ENCODE measurements at places on chromosomes 3 and 15. TPM values are rescaled to one million over a fixed set of nuclear protein-coding genes. Genes with fewer than 3 reads are reported as not detected.

The GRAMD2A gene
- total RNA-seq, result 6.0 TPM

The ERICH6 gene
- not detected for total RNA-seq

GRCh38 chr15:29066310-29066709 is 180.5 kb downstream of the APBA2 start:
- H3K36me3 ChIP-seq, result peaks cover 5% of the 10 kb centered on the region
- H3K4me3 ChIP-seq, result no peak overlapping the region
- H3K4me1 ChIP-seq, result peaks cover 33% of the 10 kb centered on the region
- no peak overlapping the region for H3K27ac ChIP-seq
- H3K27me3 ChIP-seq, result no peaks in the 10 kb centered on the region

- H3K4me1 ChIP-seq, result peaks cover 4% of the 10 kb centered on the region
- no peak overlapping the region for H3K27ac ChIP-seq
- no peak for DNase-seq
- peaks cover 3% of the 10 kb centered on the region for H3K27me3 ChIP-seq
- H3K4me3 ChIP-seq, result no peak overlapping the region
Observed at GRCh38 chr3:187782006-187782405, 36.7 kb upstream of the BCL6 start.

DNA sequence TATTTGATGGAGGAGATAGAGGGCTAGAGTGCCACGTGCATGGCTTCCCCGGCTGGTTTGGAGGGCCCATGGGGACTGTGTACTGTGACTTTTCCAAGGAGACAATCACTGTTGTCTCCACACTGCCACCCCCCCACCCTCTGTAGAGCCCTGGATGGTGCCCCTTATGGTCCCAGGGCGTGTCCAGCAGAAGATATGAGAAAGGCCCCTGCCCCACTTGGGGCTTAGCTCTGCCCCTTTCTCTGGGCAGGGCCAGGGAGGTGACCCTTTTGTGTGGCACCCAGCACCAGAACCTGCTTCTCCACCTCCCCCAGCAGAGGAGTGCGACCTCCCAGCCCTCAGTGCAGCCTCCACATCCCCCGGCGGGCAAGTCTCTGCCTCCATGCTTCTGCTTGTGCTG is 32.1 kb downstream of the SPSB4 start:
- peak overlapping the region; percentile 61 for H3K27ac ChIP-seq
- H3K27me3 ChIP-seq, result no peaks in the 10 kb centered on the region
- DNase-seq, result no peak
- no peaks in the 10 kb centered on the region for H3K36me3 ChIP-seq
- no peak overlapping the region for H3K4me3 ChIP-seq
- H3K4me1 ChIP-seq, result peaks cover 66% of the 10 kb centered on the region

- no peak overlapping the region for H3K4me3 ChIP-seq
- no peak overlapping the region for H3K27ac ChIP-seq
- H3K27me3 ChIP-seq, result peaks cover 2% of the 10 kb centered on the region
- no peak for DNase-seq
Observed at GRCh38 chr15:97501291-97501690, 459.2 kb upstream of the ARRDC4 start.

All from type B pancreatic cell (in vitro differentiated cells).